Endothelial cell (in vitro differentiated cells): ENCODE measurements at places on chromosomes 4 and X. TPM values are rescaled to one million over a fixed set of nuclear protein-coding genes. Genes with fewer than 3 reads are reported as not detected.

The SMIM31 gene
- total RNA-seq, result not detected

The ZNF185 gene
- 2.1 TPM for total RNA-seq

The GPR50 gene
- 1.1 TPM for total RNA-seq

The FREM3 gene
- total RNA-seq, result 0.56 TPM

The NSUN7 gene
- 8.5 TPM for total RNA-seq

The FRMD7 gene
- total RNA-seq, result not detected

The AIMP1 gene
- 25.4 TPM for total RNA-seq

The CXCL10 gene
- not detected for total RNA-seq

The ASB12 gene
- 0.33 TPM for total RNA-seq

The EIF2S3 gene
- 258 TPM for total RNA-seq

The MGARP gene
- total RNA-seq, result not detected

The SPP1 gene
- 4.7 TPM for total RNA-seq

The CENPVL1 gene
- total RNA-seq, result not detected

The SUPT20HL2 gene
- not detected for total RNA-seq

The PARM1 gene
- 0.18 TPM for total RNA-seq

The ABCE1 gene
- total RNA-seq, result 41.7 TPM

The NOX1 gene
- not detected for total RNA-seq

The SPANXA2 gene
- total RNA-seq, result not detected

The SMIM10L2A gene
- 23.6 TPM for total RNA-seq

The MAGEA9B gene
- total RNA-seq, result not detected

The GLRA3 gene
- not detected for total RNA-seq

The BEND4 gene
- 16.3 TPM for total RNA-seq

The MRFAP1L1 gene
- total RNA-seq, result 43.0 TPM

The PNMA5 gene
- total RNA-seq, result not detected

The FAM47B gene
- not detected for total RNA-seq
